ENCODE measurements at places on chromosomes 12 and 14.

DNA sequence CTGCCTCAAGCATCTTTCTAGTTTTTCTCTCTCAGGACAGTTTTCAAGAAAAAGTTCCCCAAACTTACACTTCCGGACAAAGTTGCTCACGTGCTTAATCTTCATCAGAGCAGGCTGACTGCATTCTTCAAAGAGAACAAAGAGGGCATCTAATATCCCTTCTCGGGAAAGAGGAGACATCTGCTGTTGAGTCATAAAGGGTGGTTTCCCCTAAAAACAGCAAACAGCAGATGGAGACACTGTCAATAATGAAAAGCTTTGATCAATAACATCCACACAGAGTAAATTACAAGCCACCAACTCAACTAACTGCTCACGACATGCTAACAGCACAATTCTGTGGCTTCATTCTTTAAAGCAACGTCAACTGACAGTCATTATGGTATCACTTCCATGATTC is 8.1 kb downstream of the CIT start:
- DNase-seq, result no peak

DNA sequence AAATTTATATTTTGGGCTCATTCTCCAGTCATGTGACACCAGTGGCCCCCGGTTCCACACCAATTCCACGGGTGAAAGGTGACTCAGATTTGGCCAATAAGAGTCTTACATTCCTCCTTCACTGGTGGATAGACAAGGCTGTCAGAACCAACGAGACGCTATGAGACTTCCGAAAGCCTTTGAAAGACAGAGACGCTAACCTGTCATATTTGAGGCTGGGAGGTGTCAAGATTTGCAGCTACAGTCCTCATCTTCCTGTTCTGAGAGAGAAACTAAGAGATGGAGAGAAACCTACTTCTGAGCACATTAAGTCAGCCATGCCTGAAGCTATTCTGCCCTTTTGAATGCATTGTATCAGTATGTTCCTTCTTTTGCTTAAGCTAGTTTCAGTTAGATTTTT is 171.2 kb downstream of the FLRT2 start:
- no peak for DNase-seq

DNA sequence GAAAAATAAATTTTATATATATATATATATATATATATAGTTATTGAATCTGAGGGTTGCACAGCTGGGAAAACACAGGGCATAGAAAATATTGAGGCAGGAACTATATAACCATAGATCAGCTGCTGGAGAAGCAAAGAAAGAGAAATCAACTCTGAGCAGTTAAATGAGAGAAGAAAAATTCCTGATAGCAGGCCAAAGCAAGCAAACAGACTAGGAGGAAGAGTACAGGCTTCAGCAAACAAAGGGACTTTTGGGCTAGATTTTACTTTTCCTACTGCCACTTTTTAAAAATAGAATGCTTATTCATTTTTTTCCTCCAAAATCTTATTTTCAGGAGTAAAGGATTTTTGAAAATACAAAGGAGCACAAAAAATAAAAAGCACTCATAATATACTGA is 216.0 kb upstream of the PRKD1 start:
- no peak for DNase-seq

GRCh38 chr12:131735476-131736445 is 24.9 kb downstream of the SFSWAP start:
- no peak for DNase-seq

DNA sequence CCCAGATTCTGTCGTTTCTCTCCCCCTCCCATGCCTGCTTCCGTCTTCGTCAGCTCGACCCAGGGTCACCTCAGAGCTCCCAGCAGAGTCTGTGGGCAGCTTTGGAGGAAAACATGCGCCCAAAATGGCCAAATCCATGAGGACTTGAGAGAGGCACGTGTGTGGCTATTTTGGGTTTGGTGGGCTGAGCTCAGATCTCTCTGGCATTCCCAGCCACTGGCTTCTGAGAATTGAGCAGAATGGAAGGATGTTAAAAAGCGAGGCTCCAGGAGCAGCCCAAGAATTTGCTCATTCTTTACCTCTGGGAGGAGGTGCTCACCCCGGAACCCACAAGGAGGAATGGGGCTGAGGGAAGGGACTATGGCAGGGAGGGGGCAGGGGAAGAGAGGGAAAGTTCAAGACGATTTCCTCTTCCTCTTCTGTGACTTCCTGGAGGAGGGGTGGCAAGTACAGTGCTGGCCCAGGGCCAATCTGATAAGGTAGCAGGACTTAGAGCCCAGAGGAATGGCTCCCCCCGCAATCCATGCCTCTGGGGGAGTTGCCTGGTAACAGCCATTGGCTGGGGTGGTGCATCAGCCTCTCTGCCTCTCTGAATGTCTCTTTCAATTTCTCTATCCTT is 20.1 kb downstream of the TSPAN9 start:
- DNase-seq, result no peak

DNA sequence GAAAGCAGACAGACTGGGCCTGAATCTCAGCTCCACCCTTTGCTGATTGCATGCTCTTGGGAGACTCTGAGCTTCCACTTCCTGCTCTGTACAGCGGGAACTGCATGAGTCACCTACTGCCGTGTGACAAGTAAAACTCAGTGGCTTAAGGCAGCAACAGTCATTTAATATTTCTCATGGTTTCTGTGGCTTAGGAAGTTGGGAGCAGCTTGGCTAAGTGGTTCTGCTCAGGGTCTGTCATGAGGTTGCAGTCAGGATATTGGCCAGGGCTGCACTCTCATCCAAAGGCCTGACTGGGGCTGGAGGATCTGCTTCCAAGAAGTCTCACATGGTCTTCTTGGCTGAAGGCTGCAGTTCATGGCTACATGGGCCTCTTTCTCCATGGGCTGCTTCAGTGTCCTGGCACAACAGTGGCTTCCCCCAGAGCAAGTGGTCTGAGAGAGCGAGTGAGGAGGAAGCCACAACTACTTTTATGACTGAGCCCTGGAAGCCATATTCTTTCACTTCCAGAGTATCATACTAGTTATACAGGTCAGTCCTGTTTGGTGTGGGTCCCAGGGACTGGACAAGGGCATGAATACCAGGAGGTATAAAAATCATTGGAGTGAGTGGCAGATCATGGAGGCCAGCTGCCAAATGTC is 49.7 kb downstream of the FAM222A start:
- DNase-seq, result no peak

DNA sequence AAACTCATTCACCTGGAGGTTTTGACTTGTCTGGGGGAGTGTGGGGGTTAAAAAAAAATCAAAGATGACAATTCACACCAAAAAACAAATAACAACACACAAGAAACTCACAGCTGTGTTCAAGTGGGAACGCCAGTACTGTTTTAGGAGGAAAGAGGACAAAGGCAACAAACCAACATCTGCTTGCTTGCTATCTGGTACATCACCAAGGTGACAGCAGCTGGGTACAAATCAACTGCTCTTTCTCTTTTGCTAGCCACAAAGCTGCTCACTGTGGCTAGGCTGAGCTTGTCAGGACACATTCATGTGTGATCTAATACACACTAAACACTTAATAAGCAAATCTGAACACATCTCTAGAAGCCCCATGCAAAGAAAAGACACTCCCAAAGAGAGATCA is 128.0 kb upstream of the RAP1B start:
- DNase-seq, result no peak

GRCh38 chr12:57604454-57604991 is at the start of gene DTX3:
DTX3 (plus strand) TSS chr12:57604824; CDS start chr12:57606518, 1,694 bp downstream.
- peak; percentile 39 for DNase-seq

DNA sequence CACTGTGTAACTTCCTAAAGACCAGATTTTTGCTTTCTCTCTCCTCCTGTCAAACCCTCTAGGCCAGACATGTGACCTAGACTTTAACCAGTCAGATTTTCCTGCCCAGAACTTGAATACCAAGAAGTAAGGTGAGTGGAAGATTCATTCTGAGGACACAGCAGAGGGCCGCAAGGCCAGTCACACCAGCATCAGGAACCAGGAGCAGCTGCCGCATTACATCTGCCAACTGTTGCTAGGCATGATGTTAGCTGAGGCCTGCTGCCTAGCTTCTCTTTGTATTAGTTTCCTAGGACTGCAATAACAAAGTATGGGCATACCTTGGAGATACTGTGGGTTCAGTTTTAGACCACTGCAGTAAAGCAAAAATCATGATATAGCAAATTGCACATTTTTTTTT is 101.9 kb upstream of the BMP4 start:
- DNase-seq, result no peak

DNA sequence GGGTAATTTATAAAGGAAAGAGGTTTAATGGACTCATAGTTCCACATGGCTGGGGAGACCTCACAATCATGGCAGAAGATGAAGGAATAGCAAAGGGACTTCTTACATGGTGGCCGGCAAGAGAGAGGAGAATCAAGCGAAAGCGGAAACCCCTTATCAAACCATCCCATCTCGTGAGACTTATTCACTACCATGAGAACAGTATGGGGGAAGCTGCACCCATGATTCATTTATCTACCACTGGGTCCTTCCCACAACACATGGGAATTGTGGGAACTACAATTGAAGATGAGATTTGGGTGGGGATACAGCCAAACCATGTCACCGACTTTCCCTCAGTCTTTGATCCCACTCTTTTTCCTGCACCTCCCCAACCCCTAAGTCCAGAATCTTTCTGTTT is 12.6 kb upstream of the CTDSP2 start:
- DNase-seq, result no peak

DNA sequence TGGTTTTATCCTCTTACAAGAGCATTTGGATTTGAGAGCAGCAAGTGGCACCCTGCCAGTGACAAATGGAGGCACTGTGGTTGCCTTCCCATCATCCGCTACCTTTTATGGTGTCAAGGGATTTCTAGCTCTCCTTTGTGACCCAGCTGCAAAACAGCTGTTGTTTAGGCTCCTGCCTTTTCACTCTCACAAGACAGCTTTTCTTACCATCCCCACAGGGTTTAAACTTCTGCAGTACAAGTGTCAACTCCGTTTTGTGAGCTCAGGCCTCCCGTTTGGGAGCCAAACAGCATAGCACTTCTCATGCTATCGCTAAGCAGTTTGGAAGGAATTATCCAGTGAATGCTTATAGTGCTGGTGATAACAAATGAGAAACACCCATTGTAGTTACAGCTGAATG is 331.4 kb downstream of the TMTC2 start:
- no peak for DNase-seq

GRCh38 chr12:94182986-94183707 is 34.8 kb downstream of the PLXNC1 start:
- DNase-seq, result no peak

- no peak for DNase-seq
Measured at GRCh38 chr12:10388624-10389413, 1.0 kb downstream of the KLRK1 start.

DNA sequence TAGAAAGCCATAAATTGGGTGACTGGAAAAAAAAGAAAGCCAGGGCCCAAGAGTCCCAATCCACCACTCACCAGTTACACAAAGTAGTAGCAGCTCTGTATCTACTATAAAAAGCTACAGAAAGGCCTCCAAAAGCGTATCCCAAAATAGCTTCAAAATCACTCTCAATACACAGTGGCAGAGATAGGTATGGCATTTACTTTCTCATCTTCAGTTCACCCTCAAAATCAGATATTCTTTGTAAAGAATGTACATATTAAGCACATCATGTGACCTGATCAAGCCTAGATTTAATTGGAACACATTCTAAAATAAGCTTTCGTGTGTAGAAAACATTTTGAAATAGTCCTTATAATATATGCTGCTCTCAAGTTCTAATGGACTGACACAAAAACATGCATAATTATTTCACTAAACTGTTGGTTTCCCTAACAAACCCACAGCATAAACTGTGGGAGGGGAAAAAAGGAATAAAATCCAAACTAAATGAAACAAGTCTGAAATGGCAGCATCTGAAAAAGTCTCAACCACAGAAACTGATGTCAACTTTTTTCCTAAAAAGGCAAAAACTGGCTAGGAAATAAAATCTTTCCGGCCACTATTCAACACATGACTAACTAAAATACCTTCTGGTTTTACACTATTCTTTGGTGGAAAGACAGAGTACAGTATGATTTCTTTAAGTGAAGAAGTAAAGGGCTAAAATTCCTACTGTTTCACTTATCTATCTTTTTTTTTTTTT is 25.9 kb downstream of the UBE2N start:
- DNase-seq, result no peak

GRCh38 chr14:71187633-71188356 is 280.5 kb downstream of the PCNX1 start:
- no peak for DNase-seq

DNA sequence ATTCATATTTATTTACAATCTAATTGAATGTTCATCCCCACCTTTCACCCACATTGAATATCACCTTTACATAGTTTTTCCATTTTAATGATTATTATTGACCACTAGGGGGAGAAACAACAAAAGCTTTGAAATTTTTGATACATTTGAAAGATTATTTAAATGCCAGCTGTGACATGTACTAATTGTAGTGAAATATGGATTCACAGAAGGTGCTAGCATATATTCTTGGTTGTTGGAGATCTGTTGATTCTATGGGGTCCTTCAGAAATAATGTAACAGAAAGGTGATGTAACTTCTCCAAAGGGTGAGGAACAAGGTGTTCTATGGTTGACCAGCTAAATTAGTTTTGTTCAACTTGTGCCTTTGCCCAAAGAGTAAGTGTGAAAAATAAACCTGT is 22.4 kb upstream of the GPR33 start:
- DNase-seq, result no peak

DNA sequence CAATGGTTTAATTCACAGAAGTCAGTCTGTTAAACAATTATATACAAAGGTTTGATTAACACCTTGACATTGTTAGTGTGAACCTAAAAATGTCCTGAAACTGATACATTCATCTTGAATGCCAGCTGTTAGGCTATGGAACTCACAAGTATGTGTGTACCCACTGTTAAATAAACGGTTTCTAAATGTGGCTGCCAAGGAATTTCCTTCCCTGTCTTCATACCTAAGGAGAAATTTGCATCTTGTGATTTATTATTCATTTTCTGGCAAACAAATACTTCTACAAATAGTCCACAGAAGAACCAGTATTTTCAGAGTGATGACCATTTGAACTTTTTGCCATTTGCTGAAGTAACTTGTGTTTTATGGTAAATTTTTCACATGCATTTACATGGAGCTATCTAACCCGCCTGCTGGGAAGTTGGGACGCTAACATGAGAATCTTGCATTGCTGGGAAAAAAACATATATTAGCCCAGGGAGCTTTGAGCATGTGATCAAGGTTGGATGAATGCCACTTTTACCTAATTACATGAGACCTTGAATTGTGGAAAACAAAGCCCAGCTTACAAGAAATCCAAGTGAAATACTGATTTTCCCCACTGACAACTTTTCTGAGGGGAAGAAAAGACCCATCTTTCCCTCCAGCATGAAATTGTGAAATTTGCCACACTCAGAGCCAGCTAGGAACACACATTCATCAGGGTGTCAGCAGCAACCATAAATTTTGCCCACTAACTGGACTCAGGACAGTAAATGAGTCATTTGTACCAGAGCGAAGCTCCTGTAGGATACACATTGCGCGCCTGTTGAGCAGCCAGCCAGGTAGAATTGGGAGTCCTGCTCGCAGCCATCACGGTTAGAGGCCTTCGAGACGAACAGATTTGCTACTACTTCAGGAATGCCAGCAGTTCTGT is 118.0 kb downstream of the KICS2 start:
- no peak for DNase-seq

DNA sequence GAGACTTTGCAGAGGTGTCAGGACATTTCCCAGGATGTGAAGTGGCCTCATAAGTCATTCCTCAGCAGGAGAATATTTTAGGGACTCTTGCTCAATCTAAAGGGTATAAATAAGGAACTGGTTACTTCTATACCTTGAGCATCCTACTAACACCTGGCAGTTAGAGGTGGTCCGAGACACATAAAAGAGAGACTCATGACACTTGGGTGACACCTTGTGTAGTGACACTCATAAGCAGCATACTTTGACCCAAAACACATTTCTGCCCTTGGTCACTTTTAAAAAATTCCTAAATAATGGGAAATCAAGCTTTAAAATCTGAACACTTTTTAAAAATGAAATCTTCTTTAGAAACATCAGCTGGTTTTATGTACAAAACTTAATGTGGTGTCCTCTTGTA is 118.4 kb downstream of the KCNMB4 start:
- DNase-seq, result no peak
